ENCODE measurements at places on chromosomes 7 and 10.

DNA sequence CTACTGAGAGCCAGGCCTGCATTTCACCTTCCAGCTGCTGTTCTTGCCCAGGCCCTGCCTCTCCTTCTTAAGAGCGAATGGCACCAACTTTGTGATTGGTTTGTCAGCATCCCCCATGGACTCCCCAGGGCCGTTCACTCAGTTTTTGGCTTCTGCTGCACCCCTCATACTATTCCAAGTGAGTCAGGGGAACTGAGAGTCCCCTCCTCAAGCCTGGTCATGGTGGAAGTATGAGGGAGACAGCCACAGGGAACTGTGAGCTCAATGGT, 62.4 kb upstream of the ANTXRL start:
- DNase-seq, result no peak

- no peak for DNase-seq
Measured at GRCh38 chr10:35639728-35640401, 2.2 kb downstream of the FZD8 start.

GRCh38 chr10:11324761-11325321, 286.6 kb downstream of the USP6NL start:
- DNase-seq, result no peak

GRCh38 chr7:117395743-117396142, 31.6 kb downstream of the ASZ1 start:
- DNase-seq, result no peak

DNA sequence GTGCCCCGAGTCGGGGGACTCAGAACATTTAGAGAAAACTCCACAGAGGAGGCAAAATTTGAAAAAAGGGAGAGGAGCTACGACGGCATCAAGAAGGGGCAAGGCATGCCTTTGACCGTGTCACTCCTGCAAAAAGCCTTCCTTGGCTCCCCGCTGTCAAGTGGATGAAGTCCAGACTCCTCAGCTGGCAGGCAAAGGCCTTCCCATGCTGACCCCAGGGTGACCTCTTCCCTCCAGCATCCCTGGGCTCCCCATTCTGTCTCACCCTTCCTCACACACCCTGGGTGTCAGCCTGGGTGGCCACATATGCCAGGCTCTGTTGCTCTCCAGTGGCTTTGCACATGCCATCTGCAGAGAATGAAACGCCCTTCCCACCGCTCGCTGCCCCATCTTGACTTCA, 88.4 kb upstream of the ZMIZ1 start:
- no peak for DNase-seq

DNA sequence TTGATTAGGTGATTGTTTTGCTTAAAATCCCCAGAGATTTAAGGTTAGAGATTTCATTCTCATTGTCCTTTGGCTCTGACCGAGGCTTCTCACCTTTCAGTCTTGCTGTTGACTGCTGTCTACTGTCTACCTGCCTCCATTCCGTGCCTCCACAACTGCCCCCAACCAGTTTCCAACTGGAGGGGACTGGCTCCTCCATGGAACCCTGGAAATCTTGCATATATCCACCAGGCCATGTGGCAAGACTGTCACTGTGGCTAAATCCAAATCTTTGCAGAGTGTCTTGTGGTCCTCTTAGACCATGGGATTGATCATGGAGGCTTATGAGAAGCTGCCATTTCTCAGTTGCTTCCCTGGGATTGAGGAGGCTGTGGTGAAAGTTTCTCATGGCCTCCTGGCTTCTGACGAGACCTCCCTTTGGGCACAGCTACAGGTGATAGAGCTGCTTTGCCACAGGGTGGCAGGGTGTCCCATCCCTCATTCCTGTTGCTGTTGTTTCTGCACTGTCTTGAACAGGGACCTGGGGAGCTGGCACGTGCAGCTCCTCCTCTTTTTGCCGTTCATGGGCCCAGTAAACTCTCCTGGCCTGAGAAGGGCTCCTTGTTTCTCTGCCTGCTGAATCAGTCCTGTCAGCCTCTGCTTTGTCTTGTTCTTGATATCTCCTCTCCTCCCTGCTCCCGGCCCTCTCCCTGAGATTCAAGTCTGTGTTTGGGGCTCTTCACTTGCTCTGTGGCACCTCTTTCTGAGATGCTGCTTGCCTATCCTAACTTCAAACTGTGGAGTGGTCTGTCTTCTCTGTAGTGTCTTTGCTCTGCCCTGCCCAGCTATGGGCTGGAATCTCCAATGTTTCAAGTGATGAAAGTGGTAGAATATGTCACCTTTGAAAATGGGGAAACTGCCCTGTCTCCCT, 63.6 kb upstream of the IGFBP3 start:
- DNase-seq, result no peak

GRCh38 chr7:22427104-22427503, 70.2 kb upstream of the RAPGEF5 start:
- no peak for DNase-seq

DNA sequence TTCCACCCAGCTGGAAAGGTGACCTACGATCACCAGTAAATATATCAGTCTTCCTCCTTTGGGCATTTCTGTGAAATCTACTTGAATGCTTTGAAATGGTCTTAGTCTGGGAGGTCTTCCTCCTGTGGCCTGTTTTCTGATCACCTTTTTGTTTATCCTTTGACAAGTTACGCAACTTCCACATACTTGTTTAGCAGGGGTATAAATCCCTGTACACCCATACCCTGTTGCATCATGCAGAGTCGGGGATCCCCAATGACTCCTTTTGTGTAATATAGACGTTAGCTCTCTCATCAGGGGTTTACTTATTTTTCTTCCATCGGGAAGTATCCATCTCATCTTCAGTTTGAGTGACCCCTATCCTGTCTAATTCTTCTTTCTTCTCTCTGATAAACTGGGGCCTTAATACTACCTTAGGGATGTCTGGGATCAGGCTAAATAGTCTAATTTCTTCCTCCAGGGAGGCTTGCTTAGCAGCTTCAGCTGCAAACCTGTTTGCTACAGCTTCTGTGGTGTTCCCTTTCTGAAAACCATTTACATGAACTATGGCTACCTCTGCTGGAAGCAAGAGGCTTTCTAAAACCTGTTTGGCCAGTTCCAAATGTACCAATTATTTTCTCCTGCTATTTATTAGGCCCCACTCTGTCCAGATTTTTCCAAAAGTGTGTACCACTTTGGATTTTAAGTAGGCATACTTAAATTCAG, 25.8 kb downstream of the MAPK8 start:
- DNase-seq, result no peak

DNA sequence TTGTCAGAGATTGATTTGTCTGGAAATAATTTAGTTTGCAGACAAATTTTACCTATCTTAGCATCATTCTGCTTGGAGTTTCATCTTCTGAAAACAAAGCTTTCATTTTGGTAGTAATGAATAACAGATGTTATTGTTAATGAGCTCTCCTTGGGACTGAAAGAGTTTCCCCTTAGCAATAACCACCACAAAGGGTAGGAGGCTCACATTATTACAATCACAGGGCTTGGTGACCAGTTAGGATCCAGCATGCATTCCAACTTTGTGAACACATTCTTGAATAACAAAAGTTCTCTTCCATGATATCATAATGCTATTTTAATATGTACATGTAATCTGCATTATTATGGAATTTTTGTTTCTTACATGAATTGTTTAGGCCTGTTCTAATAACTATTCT, 148.8 kb upstream of the VWC2 start:
- no peak for DNase-seq

GRCh38 chr7:80330434-80330833, 181.4 kb downstream of the GNAT3 start:
- no peak for DNase-seq

GRCh38 chr10:34716958-34717357, 98.1 kb downstream of the PARD3 start:
- DNase-seq, result no peak

GRCh38 chr10:75107756-75108683, 3.4 kb upstream of the SAMD8 start:
- DNase-seq, result no peak

DNA sequence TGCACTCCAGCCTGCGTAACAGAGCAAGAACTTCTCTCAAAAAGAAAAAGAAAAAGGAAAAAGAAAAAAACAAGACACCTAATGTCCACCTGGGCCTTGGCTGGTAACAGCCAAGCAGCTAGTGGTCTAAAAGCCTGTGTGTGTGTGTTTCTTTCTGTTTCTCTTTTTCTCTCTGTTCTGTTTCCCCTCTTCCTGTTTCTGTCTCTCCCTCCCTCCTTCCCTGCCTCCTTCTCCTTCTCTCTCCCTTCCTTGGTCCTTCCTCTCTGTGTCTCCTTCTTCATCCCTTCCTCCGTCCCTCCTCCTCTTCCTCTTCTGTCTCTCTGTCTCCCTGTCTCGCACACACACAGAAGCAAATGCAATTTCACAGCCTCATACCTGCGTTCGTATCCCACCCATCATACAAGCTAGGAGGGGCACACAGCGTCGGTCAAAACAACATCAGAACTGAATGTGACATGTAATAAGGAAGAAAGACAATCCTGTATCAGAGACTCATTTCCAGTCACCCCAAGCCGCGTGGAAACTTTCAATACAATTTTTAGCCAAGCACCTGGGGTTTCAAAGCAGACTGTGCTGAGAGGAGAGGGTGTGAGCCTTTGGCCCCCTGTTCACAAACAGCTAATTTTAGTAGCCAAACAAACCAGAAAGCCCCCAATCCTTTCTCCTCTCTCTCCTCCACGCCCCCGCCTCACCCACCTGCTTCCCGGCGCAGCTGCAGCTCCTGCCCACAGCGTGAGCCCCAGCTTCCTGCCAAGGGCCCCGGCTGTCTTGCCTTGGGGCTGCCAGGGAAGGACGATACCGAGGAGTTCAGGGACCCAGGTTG, 50.2 kb upstream of the GNA12 start:
- peak; percentile 72 for DNase-seq

GRCh38 chr10:68870545-68871104, 30.5 kb upstream of the DDX50 start:
- no peak for DNase-seq

DNA sequence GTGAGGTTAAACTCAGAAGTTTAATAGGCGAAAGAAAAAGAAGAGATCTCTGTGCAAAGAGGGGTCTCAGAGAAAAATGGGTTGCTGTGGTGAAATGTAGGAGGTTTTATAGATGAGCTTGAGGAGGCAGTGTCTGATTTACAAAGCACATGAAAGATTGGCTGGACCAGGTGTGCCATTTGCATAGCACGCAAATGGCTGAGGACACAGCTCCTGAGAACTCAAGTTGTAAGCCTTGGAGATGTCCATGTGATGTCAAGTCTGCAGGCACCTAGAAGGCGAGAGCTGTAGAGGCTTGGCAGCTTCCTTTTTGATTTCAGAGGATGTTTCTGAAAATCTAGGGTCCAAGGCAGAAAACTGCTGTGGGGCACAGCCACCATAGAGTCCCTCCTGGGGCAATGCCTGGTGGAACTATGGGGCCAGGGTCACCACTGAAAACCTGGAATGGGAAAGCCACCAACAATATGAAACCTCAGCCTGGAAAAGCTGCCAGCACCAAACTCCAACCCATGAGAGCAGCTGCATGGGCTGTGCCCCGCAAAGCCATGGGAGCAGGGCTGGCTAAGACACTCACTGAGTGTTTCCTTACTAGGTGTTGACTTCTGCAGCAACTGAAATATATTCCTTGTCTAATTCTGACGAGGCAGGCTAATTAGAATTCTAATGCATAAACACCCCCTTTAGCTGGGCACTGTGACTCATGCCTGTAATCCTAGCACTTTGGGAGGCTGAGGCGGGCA, 96.9 kb upstream of the TNS3 start:
- DNase-seq, result no peak

- DNase-seq, result no peak
Measured at GRCh38 chr10:132183046-132183445, 3.7 kb upstream of the DPYSL4 start.

DNA sequence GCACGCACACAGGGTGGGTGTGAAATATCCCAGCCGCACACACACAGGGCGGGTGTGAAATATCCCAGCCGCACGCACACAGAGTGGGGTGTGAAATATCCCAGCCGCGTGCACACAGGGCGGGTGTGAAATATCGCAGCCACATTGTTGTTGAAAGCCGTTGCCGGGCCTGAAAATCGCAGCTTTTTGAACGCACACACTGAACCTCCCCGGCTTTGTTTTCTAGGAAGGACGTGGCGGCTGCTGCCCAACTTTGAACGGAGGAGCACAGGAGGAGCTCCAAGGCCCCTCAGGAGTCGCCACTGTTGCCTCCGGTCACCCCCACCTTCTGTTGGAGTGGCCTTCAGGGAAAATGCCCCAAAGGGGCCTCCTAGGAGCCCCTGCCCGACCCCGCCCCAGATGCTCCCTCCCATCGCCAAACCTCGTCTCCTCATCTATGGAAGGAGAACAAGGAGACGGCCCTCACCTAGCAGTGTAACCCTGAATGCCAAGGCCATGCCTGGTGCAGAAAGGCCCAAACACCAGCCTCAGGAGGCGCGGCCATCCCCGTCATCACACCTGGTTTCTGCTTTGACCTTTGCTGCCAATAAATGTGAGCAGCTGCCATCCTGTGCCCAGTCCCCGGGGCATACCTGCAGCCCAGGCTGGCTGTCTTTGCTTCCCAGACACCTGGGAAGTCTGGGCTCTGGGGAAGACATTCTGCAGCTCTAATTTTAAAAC, 318.6 kb downstream of the PTPRN2 start:
- no peak for DNase-seq

DNA sequence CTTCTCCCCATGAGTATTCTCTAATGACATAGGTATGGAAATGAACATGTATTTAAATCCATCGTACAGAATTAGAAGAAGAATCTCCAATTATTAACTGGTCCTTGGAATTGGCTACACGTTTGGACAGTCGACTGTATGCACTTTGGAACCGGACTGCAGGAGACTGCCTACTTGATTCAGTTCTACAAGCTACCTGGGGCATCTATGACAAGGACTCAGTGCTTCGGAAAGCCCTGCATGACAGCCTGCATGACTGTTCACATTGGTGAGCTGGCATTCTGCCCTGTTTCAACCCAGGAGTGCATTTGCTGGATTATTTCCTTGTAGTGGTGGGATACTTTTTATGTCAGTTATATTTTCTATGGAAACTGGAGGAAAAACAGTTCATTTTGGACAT, 32.2 kb downstream of the ZRANB1 start:
- DNase-seq, result no peak

- no peak for DNase-seq
Measured at GRCh38 chr10:83612050-83612449, 527.3 kb upstream of the GHITM start.

GRCh38 chr7:7569081-7569527, 2.4 kb downstream of the MIOS start:
- DNase-seq, result peak; percentile 62

GRCh38 chr7:91020636-91021385, 243.4 kb upstream of the FZD1 start:
- no peak for DNase-seq
